ENCODE measurements at places on chromosomes 7 and 10.

- no peak for DNase-seq
Observed at GRCh38 chr10:110641256-110641655, 2.9 kb upstream of the RBM20 start.

- no peak for DNase-seq
Observed at GRCh38 chr7:70920876-70921275, 211.1 kb upstream of the GALNT17 start.

DNA sequence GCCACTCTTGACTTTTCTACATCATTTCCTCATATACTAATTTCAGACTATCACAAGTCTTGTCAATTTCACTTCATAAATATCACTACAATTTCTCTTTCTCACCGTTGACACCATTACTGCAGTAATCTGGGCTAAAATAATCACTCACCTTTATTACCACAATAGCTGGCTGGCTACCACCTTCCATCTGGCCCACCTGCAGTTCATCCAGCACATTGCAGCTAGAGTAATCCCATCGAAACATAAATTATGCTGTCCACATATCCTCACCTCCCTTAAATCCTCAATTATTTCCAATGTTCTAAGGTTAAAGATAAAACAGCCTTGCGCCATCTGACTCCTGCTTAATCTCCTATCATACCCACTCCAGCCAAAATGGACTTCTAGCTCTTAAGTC, 16.0 kb downstream of the DGKB start:
- no peak for DNase-seq

GRCh38 chr7:96669812-96670211, 39.8 kb downstream of the SEM1 start:
- DNase-seq, result no peak

- no peak for DNase-seq
Observed at GRCh38 chr7:2019461-2019710, 213.4 kb downstream of the MAD1L1 start.

GRCh38 chr7:2641406-2642393, 9.9 kb downstream of the TTYH3 start:
- peak; percentile 85 for DNase-seq

DNA sequence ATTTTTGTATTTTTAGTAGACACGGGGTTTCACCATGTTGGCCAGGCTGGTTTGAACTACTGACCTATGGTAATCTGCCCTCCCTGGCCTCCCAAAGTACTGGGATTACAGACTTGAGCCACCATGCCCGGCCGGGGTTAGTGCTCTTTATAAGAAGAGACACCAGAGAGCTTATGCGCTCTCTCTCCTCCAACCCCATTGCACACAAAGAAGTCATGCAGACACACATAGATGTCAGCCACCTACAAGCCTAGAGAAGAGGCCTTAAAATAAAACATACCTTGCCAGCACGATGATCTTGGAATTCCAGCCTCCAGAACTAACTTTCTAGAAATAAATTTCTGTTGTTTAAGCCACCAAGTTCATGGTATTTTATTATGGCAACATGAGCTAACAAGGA, 10.0 kb upstream of the FAM53B start:
- no peak for DNase-seq

DNA sequence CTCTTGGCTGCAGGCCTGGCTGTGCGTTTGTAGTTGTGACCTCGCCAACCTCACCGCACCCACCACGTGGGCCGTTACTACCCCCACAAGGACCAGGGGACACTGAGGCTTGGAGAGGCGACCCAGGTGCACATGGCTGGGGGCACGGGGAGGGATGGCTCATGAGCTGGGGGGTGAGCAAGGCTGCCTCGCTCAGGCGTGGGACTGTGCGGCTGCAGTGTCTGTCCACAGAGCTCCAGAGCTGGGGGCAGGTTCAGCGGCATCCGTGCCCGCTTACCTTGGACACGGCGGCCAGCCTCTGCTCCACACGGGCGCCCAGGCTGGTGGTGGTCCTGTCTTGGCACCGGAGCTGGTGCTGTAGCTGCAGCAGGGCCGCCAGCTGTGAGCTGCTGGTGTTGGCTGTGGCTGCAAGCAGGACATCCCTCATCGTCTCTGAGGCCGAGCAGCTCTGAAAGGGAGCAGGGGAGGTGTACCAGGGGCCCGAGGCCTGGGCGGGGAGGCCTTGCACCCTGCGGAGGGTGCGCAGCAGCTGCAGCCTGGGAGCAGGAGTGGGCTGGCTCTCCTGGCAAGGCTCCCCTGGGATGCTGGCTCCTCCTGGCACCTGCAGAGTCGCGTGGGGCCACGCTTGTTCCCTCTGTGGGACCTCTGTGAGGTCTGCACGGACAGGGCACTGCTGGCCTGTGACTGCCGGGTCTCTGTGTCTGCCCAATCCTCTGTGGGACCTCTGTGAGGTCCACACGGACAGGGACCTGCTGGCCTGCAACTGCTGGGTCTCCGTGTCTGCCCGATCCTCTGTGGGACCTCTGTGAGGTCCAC, 60.0 kb upstream of the NKX6-2 start:
- DNase-seq, result no peak

DNA sequence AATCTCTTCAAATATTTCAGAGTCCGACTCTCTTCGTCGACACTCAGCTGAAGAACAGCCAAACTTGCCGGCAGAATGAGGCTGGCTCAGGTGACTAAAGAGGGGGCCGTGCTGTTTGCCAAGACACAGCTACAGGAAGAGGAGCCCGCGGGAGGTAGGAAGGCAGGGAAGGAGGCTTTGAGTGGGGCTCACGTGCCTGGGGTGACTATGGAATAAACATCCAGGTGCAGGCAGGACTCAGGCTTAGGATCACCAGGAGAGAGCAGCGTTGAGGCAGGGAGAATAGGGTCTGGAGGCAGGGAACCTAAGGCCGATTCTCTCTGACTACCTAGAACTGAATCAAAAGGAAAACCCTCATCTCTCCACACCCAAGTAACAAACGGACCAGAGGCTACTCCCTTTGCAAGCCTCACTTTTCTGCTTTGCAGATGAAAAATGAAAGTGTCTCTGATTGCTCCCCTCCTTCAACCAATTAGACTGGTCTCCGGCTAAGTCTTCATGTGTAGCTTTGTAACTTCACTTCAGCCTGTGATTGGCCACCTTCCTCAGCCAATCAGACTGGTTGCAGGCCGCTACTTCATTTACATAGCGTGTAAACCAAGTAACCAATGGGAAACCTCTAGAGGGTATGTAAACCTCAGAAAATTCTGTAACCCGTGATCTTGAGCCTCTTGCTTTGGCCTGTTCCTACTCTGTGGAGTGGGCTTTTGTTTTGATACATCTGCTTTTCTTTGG, 19.7 kb upstream of the BNIP3 start:
- no peak for DNase-seq

- DNase-seq, result no peak
Observed at GRCh38 chr10:68067029-68067428, 8.1 kb downstream of the HERC4 start.

- DNase-seq, result no peak
Observed at GRCh38 chr10:46326066-46326465, 39.3 kb downstream of the ANTXRL start.

DNA sequence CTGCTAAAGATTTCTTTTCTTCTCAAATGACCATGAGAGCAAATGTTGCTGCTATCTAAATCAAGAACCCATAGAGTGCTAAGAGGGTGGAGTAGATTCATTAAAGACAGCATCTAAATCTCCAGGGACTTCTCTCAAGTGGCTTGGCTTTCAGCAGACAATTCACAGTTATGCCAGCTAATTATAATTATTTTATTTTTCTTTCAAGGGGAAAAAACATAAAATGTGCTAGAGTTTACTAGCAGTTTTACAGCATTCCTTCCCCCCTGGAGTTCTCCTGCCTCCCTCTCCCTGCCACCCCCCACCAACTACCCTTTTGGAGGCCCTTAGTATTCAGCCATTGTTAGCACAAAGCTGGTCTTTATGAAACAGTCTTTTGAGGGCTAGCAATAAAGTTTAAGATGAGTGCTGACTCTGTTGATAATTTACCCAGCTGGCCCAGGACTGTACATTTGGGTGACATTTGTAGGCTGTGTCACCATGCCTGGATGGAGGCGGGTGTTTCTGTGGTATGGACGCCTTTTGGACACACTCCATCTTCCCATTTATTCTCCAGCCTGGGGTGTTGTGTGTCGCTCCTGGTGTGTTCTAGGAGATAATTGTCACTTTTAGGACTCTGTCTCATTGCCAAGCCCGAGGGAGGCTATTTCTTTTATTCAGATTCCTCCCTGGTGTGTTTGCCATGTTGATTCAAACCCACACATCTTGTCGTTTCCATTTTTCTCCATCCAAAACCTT, 160.2 kb downstream of the CREB5 start:
- DNase-seq, result no peak

- no peak for DNase-seq
Observed at GRCh38 chr7:155816996-155817395, 4.7 kb upstream of the SHH start.

DNA sequence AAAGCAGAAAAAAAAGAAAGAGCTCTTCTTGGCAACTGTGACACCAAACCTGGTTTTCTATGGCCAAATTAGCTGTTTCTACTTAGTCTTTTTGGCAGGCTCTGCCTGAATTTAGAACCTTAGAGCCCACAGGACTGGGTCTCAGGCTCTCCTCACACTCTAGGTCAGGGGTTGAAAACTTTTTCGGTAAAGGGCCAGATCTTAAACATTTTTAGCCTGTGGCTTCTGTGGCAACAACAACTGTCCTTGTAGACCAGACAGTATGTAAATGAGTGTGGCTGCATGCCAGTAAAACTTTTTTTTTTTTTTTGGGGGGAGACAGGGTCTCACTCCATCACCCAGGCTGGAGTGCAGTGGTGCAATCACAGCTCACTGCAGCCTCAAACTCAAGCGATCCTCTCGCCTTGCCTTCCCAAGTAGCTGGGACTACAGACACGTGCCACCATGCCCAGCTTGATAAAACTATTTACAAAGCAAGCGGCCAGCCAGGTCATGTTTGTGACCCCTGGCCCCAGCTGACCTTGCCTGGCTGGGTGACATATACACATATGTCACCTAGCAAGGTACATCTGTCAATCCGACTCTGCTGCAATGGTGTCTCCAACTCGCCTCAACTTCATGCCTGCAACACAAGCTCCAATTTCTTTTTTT, 17.4 kb downstream of the KPNA7 start:
- no peak for DNase-seq
